Activated CD4-positive, alpha-beta T cell treated with anti-CD3 and anti-CD28 coated beads, Interleukin-2, amount 50 U/mL, for 4 hours (primary cell): ENCODE measurements at places on chromosomes 7 and 10.

DNA sequence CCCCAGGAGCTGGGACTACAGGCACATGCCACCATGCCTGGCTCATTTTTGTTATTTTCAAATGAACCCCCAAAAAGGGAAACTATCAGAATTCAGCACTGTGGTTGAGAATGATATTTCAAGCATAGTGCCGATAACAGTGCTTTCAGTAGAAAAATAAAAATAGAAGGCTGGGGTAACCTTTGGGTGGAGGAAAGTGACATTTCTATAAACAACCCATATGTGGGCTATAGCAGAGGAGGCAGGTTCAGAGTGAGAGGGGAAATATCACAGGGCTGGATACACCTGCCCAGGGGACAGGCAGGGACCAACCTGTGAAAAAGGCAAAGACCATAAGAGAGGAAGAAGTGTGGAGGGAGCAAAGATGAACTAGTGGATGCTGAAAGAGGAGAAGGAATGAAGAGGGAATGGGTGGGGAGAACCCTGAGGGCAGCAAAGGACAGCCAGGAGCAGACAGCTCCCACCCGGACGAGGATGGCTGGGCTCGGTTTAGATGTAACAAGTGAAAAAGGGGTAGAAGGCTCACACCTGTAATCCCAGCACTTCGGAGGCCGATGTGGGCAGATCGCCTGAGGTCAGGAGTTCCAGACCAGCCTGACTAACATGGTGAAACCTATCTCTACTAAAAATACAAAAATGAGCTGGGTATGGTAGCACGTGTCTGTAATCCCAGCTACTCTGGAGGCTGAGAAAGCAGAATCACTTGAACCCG lies 56.5 kb downstream of the MAP3K8 start:
- DNase-seq: no peak

GRCh38 chr10:126119599-126119998 lies 223.2 kb downstream of the FANK1 start:
- DNase-seq: no peak

DNA sequence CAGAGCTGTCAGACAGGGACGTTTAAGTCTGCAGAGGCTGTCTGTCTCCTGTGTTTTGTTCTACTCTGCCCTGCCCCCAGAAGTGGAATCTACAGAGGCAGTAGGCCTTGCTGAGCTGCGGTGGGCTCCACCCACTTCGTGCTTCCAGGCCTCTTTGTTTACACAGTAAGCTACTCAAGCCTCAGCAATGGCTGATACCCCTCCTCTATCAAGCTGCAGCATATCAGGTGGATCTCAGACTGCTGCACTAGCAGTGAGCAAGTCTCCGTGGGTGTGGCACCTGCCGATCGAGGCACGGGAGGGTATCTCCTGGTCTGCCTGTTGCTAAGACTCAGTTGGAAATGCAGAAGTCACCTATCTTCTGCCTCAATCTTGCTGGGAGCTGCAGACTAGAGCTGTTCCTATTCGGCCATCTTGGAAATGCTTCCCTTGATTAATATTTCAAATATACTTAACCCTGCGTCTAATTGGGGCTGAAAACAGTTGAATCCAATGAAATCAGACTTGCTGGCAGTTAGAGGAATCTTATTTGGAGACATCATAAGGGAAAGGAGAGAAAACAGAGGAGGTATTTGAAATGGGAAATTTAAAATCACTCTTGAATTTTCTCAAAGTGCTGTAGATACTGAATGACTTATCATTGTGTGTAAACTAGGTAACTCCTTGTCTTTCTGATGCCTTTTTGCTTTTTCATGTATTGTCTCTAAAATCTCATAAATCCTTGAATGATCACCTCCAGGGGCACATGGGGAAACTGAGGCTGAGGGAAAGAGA lies 13.8 kb upstream of the CYP3A5 start:
- no peak for DNase-seq

DNA sequence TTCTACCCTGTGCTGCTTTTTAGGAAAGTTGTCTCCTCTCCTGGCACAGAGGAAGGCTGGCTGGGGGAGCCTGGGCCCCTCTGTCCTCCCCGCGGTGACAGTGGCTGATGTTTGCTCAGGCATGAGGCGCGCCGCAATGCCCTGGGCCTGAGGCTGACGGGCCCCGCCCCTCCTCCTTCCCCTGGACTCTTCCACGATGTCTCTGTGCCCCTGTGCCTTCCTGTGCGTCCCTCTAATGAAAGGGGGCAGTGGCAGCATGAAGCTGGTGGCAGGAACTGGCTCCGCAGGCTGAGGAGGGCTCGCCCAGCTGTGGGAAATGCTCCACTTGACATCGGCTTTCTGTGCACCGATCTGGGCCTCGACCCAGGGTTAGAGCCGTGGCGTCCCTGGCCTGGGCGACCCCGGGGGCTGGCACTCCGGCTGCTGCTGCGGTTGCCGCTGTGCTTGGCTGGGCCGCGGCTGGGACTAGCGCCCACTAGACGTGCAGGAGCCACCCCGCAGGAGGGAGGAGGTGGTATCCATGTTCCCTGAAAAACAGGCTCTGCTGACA lies 67.9 kb downstream of the ZNF680 start:
- DNase-seq: no peak

GRCh38 chr10:118218562-118218961 lies 123.6 kb downstream of the FAM204A start:
- DNase-seq: no peak

DNA sequence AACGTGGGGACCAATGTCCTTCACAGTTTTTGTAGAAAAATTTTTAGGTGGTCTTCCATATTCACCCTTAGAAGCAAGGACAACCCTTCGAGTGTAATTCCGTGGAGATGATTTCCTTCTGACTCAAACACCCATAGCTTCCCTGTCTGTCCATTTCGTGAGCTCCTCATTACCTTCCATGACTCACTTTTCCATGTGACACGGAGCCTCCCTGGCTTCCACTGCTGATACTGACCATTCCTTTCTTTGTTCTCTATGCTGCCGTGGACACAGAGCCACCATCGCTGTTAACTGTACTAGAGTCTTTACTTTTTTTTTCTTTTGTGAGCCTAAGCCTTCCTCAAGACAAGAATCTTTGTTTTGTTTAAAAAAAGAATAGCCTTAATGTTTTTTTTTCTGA lies 12.5 kb upstream of the ARMS2 start:
- DNase-seq: no peak

DNA sequence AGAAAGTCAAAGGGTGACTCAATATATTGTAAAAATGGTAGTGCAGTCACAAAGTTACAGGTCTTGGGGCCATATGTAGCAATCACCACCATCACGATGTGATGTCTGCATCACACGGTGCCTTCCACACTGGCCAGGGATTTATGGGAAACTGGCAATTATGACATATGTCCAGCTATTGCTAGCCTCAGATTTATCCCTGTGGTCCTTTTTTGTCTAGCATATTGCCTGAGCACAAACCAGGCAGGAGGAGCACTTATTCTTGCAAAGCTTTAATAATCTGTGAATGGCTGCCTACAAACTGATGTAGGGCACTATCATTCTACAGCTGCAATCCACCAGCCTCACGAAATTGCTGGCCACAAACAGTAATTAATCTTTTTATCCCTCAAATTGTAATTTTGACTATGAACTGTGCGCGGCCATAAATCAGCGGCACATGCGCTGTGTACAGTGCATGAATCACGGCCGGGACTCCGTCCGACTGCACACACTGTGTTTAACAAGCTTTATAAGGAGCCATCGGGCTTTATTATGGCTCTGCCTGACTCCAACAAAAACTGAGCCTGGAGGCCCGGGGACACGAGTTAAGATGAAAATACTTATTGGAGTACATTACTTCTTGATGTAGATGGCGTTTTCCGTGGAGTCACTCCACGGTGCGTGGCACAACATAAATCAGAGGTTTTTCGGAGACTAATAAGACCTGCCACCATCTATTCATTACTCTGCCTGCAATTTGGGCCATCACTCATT lies 115.2 kb downstream of the EBF3 start:
- no peak for DNase-seq

- DNase-seq: no peak
Measured at GRCh38 chr7:27569106-27569505, 93.6 kb downstream of the HIBADH start.

GRCh38 chr10:102102421-102102820 lies 17.7 kb downstream of the LDB1 start:
- DNase-seq: no peak

DNA sequence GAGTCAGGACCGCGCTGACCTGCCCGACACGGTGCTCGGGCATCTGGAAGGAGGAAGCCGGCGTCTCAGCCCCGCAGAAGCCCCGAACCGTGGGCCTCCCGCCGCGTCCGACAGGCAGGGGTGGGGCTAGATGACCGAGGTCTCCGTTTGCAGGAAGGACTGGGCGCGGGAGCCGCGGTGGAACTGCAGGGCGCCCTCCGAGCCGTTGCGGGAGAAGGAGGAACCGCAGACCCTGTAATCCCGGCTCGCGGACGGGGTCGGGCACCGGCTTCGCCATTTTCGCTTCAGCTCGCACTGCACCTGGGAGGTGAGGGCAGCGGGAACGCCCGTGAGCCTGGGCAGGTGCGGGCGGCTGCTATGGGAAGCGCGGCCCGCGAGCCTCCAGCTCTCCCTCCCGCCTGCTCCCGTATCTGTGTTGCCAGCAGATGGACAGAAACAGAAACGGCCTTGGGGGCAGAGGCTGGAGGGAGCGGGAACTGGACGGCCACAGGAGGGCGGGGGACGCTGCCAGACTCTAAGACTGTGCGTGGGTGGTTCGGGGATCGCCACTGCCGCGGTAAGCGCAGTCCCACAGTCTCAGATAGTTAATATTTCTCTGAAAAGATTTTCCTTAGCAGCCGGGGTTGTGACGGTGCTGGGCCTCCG lies 114.1 kb downstream of the VIPR2 start:
- no peak for DNase-seq

DNA sequence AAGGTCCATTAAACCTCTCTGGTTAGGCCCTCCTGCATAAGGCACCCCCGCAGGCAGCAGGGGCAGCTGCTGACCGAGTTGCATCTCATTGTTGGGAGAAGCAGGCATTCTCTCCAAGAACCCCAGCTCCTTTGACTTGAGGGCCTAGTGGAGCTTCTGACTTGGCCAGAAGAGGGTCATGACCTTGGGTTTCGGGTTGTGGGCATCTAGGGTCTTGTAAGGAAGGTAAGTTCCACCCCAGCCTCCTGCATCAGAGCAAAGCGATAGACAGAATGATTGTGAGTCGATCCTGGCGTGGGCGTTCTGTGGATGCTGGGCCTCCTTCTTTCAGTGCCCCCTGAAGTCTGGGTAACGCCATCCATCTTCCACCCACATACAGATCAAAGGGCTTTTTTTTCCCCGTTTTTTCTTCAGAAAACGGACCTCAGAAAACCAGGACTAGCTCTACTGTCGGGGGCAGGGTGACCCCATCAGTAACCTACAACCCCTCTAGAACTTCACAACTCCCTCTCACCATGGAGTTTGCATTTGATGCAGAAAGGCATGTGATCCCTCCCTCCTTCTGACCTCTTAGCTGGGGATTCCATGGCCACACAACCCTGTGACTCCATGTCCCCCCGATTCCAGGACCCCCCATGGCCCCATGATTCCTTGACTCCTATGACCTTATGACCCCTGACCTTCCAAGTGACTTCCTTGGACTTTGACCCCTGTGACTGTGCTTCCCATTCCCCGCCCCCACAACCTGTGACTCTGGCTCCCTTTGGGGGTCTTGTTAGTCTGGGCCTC lies 3.0 kb downstream of the SEMA4G start:
- DNase-seq: no peak

DNA sequence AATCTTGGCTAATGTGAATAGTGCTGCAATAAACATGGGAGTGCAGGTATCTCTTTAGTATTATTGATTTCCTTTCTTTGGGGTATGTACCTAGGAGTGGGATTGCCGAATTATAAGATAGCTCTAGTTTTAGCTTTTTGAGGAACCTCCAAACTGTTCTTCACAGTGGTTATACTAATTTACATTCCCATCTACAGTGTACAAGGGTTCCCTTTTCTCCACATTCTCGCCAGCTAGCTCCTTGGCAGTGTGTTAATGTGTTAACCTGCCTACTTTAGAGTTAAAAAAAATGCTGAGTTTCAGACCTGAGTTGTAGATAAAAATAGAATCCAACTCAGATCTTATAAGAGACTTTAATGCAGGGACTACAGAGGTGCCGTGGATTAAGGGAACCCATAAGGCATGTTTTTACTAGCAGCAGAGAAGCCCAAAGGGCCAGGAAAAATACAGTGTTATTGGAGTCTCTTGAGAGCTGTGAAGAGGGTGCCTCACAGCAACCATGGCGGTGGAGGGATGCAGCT lies 35.4 kb downstream of the CDK13 start:
- DNase-seq: no peak

DNA sequence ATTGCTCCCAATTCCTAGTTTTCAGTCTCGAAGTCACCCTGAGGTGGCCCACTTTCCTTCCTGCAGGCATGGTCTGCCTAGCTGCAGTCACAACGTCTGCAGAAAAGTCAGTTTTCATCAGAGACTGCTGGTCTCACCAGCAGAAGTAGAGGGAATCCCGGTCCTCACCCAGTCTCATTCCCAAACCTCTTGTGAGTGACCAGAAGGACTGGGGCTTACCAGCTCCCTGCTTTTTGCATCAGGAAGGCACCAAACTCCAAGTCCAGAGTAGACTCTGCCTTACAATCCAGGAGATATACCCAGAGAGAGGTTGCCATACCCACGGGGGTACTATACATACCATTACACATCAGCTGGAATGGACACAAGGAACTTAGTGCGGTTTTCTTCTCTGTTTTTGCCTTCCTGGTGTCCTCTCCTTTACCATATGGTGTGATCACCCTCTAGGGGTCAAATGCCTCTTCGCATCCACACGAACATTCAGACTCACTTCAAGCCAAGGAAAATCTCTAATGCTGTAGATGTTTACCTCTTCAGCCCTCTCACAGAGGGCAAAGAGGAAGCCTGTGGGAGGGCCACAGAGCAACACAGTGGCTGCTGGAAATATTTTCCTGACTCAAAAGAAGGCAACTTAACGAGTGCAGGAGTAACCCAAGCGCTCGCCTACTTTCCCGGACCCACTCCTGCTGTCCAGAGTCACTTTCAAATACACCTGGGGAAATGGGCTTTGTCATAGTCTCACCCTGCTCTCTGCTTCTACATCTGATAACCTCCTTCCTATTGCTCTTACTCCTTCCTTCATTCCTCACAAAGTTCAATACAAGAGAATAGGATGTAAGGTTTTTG lies 220.9 kb downstream of the C7orf25 start:
- no peak for DNase-seq

GRCh38 chr7:156906200-156906649 lies 13.2 kb upstream of the LMBR1 start:
- no peak for DNase-seq

GRCh38 chr10:71217266-71218045 lies 5.1 kb downstream of the UNC5B start:
- DNase-seq: no peak

GRCh38 chr10:22321156-22321923 lies 441 bp downstream of the BMI1 start:
- DNase-seq: peak; percentile 70

DNA sequence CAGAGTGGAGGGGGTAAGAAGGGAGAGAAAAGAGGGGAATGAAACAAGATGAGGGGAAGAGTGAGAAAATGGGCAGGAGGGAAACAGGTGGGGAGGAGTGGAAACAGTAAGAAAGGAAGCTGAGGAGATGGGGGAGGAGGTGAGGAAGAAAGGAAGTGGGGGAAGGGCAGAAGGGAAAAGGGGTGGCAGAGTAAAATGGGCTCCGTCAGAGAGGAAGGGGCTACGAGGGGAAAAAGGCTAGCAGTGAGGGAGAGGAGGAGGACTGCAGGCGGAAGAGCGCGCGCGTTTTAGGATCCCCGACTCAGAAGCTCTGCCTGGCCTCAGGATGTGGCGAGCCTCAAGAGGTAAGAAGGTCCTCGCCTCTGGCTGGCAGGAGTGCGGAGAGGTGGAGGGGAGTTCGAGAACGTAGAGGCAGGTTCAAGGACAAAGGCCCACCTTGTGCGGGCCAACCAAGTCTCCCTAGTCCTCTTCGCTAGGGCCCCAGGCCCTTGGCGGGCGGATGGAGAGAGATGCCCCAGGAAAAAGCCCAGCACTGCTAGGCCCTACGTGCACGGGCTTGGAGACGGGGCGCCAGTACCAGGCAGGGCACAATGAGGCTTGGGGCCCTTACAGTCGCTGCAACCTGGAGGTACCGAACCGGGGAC lies 5.8 kb upstream of the NKX2-3 start:
- DNase-seq: no peak
